ENCODE measurements at places on chromosomes 13 and 19.
A peak's percentile ranks its signal among the peaks of the same experiment; 100 is the strongest.

- peak; percentile 68 for DNase-seq
Measured at GRCh38 chr13:39415008-39415802, 187.8 kb downstream of the LHFPL6 start.

GRCh38 chr19:43681821-43682220 is 11.9 kb upstream of the PLAUR start:
- DNase-seq, result no peak

DNA sequence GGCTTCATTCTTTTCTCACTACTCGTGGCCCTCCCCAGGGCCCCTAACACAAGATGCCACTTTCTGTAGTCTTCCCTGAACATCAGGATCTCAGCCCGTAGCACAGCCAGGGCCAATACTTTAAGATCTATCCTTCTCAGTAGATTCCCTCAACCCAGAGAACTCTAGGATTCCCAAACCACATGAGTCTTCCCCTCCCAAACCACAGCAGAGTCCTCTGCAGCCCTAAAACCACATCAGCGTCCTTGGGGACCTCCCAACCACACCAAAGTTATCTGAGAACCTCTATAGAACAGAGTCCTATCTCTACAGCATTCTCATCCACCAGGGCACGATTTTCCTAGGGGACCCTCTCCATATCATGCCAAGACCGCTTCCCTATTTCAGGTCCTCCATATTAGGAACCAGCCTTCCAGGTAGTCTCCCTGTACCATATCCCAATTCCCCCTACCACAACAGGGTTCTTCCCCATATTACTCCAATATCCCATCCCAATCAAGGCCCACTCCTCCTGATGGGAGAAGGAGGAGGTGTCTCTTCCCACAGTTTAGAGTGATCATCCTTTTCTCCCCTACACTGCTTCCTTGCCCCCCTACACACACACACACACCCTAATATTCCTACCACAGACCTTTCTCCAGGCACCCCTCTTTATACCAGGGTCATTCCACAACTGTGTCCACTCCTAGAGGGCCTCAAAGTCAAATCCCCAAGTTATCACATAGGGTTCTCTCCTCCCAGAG is 1.4 kb downstream of the DYRK1B start:
- peak; percentile 33 for DNase-seq

DNA sequence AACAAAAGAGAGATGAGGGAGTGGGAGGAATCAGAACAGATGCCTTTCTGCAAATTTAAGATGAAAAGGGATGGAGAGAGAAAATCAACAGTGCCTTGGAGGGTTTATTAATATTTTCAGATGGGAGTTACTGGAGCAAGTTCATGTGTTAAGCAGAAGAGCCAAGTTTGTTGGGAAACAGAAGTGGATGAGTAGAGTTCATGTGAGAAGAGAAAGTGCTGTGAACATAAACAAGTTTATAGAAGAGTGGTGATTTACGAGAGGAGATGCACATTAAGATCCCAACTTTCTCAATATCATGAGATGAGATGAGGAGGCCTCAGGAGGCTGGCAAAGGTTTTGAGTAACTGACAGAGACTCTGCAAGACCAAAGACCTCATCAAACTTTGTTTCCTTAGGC is 274.1 kb upstream of the HTR2A start:
- DNase-seq, result no peak

DNA sequence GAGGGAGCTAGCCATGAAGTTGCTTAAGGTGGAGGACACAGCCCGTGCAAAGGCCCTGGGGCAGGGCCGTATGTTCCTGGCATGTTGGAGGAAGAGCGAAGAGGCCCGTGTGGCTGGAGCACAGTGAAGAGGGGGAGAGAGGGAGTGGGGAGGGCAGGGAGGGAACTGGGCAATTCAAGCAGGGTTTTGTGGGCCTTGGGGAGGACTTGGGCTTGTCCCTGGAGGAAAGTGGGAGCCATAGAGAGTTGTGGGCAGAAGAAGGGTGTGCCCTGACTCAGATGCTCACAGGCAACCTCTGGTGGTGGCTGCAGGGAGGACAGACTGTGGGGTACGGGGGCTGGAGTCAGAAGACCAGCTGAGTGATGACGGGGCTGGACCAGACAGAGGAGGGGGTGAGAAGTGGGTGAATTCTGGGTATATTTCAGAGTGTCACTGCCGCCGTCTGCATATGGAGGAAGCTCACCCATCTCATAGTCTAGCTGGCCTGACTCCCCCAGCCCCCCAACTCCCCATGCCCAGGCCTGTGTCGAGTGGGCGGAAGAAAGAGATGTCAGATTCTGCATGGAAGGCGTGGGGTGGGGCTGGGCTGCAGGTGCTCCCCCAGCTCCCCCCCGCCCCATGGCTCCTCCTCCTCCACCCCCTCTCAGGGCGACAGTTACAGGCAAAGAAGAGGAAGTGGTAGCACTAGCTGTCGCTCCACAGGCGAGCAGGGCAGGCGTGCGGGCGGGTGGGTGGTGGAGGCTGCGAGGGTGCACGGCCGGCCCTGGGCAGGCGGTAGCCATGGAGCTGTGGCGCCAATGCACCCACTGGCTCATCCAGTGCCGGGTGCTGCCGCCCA is at the start of gene VAV1:
Gene VAV1, plus strand, starts transcription at position 681 of the 838 bp plus-strand sequence. Its CDS starts 100 bp downstream, at position 781.
- DNase-seq, result no peak

DNA sequence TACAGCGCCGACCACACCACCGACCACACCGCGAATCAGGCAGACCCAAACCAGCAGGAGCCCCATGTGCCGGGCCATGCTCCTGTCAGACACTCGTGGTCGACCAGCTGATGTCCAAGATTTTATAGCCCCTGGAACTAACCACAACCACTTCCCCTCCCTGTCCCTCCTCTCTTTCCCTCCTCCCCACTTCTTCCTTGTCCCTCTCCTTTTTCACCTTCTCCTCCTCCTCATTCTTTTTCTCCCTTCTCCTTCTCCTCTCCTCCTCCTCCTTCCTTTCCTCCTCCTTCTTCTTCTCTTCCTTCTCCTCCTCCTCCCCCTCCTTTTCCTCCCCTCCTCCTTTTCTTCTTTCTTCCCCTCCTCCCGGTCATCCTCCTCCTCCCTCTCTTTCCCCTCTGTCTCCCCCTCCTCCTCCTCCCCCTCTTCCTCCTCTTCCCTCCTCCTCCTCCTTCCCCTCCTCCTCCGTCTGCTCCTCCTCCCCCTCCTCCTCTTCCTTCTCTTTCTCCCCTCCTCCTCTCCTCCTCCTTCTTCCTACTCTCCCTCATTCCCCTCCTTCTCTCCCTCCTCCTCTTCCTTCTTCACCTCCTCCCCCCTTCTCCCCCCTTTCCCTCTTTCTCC is 670 bp downstream of the BSPH1 start:
- no peak for DNase-seq

- no peak for DNase-seq
Measured at GRCh38 chr19:53649746-53650593, 18.2 kb downstream of the DPRX start.

GRCh38 chr13:113897161-113897560 is 33.3 kb upstream of the GAS6 start:
- DNase-seq, result peak; percentile 98

GRCh38 chr13:113654175-113654560 is 3.8 kb downstream of the ATP4B start:
- DNase-seq, result no peak

DNA sequence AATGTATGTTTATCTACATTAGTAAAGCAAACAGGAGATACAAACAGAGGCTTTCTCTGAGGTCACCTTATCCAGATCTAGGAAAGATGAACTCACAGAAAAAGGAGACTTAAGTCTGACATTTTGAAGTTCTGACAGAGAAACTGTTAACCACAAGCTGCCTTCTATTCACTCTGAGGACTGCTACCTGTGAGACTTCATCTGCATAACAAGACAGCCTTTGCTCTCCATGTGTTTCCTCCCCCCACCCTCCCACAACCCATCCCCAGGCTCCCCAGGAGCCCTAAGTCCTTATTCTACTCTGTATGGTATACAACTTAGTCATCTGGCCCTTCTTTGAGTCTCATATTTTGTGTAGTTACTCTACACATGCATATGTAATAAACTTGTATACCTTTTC is 699.0 kb downstream of the FGF9 start:
- DNase-seq, result no peak

- no peak for DNase-seq
Measured at GRCh38 chr19:2827840-2828489, 8.3 kb downstream of the ZNF554 start.

GRCh38 chr13:29284726-29285125 is 310.8 kb downstream of the SLC7A1 start:
- peak; percentile 4 for DNase-seq

DNA sequence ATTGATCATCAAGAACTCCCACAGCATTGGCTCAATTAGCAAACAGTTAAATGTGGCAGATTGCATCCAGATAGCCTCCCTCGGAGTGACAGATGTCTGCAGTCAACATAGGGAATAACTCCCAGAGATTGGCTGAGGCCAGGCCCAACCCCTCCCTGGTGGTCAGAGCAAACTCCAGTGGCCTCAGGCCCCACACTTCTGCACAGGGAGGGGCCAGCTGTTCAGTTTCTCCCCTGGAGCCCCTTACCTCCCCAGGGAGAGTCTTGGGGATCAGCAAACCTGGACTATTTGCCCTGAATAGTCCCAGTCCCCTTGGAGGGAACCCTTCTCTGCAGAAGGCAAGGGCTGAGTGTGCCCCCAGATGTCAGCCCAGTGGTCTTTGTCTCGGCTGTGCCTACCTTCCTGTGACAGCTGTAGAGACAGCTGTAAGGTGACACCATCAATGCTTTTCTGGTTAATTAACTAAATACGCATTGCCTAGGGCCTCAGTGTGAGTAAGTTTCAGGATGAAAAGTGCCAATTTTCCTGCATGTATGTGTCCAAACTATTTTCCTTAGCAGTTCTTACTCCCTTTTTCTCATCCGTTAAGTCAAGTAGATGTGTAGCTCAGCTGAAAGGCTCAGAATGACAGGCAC is 102.7 kb upstream of the UQCRFS1 start:
- DNase-seq, result no peak

- DNase-seq, result no peak
Measured at GRCh38 chr19:30854661-30855060, 482.5 kb downstream of the ZNF536 start.

- peak; percentile 47 for DNase-seq
Measured at GRCh38 chr19:11338569-11339253, 746 bp downstream of the RAB3D start.

GRCh38 chr19:8445488-8446001 is 770 bp downstream of the HNRNPM start:
- DNase-seq, result peak; percentile 69
